ENCODE measurements at places on chromosomes 3 and 15. TPM values are rescaled to one million over a fixed set of nuclear protein-coding genes. Genes with fewer than 3 reads are reported as not detected.

- no peak for DNase-seq
Measured at GRCh38 chr15:100516643-100517512, 11.9 kb downstream of the CERS3 start.

DNA sequence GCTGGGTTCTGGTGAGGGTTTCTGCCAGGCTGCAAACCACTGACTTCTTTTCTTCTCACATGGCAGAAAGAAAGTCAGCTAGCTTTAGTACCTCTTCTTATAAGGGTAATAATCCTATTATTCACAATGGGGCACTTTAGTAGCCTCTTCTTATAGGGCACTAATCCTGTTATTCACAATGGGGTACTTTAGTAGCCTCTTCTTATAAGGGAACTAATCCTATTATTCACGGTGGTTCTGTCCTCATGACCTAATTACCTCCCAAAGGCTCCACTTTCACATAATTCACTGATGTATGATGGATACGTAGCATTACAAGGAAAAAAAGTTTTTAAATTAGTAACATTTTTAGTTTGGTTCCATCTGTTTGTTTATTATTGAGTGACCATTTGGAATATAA, 671.3 kb downstream of the NSUN3 start:
- no peak for DNase-seq

GRCh38 chr15:33021806-33022389, 172.6 kb downstream of the FMN1 start:
- DNase-seq: no peak

DNA sequence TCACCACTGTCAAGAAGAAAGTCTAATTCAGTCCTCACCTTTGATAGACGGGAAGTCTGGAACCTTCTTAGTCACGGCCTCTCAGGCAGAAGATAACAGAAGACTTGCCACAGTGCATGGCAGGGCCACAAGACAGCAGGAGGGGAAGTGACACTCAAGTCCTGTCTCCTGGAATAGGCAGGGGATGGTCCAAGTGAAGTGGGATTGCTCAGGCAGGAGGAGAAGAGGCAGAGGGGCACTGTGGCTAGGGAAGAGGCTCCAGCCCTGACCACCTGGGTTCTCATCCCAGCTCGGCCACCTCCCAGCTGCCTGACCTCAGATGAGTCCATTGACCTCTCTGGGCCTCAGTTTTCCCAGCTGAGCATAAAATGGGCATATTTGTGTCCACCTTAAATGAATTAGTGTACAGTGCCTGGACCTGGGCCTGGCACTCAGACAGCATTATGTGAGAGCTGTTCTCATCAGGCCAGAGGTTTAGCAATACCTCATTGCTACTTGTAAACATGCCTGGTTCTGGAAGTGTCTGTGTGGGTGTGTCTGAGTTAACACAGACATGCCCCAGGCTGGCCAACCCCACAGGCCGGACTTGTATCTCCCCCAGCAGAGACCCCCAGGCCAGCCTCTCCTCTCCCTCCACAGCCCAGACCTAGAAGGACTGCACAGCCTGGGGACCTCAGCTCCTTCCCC, 11.5 kb upstream of the PCSK6 start:
- no peak for DNase-seq

DNA sequence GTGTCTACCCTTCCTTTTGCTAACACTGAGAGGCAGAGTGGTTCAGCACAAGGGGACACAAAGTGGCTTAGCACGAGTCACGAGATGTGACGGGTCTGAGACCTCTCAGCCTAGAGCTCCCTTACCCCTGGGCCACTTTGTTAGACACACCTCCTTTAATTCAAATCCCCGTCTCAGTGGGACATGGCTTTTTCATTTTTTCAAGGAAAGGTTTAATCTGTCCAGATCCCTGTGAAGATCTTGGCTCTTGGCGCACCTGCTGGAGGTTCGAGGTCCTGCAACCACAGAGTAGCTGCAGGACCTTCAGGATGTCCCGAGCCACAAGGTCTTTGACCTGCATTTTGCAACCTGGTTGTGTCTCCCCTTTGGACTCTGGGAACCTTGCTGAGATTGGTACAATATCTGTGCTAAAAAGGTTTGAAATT, 52.0 kb downstream of the LPP start:
- DNase-seq: no peak

- DNase-seq: no peak
Measured at GRCh38 chr3:119658994-119659393, 1.4 kb downstream of the POPDC2 start.

DNA sequence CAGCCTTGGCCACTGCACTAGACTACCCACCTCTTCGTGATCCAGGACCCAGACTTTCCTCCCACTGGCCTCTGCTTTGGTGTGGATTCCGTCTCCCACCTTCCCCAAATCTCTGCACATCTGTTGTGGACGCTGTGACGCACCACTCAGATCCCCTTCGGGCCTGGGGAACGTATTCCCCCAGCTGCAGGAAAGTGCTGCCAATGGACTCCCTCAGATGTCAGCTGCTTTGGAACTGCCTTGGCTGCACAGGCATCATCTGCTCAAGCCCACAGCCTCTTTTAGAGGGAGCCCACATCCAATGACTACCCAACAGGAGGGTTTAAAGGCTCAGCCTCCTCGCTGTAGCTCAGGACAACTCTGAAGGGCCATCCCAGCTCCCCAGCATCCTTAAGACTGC, 134.2 kb upstream of the RAD18 start:
- DNase-seq: no peak

DNA sequence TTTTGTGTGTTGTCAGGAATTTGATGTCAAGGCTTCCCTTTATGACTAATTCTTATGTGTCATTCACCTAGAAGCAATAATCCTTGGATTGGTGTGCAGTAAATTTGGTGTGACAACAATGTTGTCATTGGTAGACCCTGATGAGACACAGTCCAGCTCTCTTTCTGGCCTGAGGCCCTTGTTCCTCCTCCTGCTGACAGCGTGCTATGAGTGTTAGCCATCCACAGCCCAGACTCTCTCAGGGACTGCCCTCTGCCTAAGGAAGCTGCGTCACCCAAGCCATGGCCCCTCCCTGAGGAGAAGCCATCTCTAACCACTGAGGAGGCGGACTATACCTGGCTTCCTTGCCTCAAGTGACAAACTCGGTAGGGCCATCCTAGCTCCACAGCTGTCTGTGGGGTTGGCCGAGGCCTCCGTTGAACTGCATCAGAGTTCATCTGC, 13.3 kb upstream of the TM4SF1 start:
- no peak for DNase-seq

DNA sequence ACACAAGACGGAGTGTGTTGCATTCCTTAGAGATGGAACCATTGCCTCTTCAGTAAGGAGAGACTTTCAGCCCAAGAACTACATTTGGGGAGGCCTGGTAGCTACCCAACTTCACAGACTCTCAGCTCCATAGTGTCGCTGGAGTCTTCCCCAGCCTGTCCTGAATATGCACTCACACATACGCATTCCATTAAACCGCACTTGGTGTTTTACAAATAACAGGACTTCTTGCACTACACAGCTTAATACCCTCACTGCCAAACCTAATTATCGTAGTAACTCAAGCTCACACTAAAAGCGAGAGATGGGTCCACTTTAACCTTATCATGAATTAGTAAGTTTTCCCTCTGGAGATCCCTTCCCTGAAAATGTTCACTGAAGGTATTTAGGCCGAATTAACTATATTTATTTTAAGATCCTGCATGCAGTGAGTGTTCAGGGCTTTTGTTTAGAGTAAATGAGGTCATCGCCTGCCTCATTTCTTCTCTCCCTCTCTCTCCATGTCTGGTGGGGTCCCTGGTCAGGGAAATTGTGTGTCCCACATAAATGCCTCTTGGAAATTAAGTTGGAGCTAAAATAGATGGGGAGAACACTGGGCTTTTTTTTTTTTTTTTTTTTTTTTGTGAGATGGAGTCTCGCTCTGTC, 171.9 kb downstream of the FAM43A start:
- no peak for DNase-seq

Gene CDV3
- total RNA-seq: 108 TPM

Gene IQCF5
- total RNA-seq: not detected

Gene SNTN
- total RNA-seq: not detected

Gene ASB14
- total RNA-seq: 0.21 TPM

Gene SNX22
- 0.42 TPM for total RNA-seq

Gene ATP2B2
- total RNA-seq: 0.53 TPM

Gene TRH
- total RNA-seq: 0.16 TPM

Measured in urinary bladder (tissue), 4 donors.